Iris pigment epithelial cell (primary cell): ENCODE measurements at places on chromosomes 7 and 10.

- no peak for DNase-seq
Measured at GRCh38 chr7:27895551-27895950, 155.6 kb downstream of the TAX1BP1 start.

GRCh38 chr10:114925587-114926586 is 12.1 kb upstream of the TRUB1 start:
- peak; percentile 52 for DNase-seq

DNA sequence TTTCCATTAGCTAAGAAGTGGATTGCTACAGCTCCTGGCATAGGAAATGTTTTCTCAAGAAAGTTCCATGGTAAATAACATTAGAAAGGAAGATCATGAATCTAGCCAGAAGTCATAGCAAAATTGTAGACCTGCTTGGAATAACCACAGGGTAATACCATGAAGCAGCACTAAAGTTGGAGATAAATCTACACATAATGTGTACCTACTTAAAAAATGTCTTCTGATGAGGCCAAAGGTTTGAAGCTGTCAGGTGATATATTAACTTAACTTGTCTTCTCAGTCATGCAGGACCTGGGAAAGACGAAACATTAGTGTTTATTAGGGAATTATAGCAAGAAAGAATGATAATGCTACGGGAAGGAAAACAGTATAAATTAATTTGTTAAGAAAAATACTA is 6.3 kb downstream of the CISD1 start:
- DNase-seq, result no peak

DNA sequence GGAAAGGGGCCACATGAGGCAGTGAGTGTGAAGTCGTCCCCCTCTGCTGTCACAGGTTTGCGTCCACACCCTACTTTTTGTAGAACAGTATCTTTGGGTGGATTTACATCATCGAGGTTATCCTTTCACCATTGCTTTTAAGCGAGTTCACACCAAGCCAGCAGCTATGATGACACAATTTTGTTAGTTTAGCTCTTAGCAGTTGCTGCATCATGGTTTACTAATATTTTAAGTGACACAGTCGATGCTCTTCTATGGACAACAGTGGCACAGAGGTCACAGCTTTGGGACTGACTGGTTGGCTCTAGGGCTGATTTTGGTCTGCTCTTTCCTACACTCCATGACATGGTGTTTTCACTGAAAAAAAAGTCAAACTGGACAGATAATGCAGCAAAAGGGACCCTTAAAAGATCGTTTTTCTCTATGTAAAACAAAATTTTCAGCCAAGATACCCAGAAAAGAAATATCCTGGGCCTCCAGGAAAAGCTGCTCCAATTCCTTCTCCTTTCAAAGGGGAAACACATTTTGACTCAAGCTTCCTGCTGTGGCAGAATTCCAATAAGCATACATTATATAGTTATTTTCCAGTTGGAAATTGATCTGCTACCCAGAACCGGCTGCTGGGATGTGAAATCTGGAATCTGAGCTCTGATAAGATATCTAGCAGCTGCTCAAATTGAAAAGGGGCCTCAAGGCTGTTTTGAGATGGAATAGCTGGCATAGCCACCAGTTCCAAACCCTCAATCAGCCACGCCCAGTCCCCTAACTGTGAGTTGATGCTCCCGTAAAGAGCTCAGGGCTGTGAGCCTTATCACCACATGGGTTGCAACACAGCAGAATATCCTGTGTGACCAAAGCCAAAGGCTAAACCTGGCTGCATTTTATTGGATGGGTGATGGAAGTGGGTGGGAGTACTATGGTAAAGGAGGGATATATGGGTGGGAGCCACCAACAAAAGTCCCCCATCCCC is 114.2 kb downstream of the SMURF1 start:
- DNase-seq, result no peak

DNA sequence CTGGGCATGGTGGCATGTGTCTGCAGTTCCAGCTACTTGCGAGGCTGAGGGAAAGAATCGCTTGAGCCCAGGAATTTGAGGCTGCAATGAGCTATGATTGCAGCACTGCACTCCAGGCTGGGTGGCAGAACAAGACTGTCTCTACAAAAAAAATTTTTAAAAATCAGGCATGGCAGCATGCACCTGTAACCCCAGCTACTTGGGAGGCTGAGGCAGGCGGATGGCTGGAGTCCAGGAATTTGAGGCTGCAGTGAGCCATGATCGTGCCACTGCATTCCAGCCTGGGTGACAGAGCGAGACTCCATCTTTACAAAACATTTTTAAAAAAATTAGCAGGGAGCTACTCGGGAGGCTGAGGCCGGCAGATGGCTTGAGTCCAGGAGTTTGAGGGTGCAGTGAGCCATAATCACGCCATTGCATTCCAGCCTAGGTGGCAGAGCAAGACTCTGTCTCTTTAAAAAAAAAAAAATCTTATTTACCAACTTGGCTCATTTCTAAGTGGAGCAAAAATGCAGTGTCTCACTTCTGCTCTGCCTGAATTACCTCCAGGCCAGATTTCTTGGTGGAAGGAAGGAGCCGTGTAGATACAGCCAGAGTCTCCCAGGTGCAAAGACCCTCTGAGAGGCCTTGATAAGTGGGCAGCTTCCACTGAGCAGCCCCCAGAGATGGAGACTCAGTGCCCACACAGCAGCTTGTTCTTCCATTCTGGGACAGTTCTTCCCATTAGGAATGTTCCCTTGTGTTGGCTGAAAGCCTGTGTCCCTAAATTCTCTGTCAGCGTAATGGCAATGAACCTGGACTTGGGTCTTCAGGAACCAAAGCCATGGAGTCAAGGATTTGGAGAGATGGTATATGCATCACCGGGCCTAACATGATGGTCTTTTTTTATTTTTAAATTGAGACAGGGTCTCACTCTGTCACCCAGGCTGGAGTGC is 30.0 kb downstream of the GTF2IRD1 start:
- peak; percentile 61 for DNase-seq

DNA sequence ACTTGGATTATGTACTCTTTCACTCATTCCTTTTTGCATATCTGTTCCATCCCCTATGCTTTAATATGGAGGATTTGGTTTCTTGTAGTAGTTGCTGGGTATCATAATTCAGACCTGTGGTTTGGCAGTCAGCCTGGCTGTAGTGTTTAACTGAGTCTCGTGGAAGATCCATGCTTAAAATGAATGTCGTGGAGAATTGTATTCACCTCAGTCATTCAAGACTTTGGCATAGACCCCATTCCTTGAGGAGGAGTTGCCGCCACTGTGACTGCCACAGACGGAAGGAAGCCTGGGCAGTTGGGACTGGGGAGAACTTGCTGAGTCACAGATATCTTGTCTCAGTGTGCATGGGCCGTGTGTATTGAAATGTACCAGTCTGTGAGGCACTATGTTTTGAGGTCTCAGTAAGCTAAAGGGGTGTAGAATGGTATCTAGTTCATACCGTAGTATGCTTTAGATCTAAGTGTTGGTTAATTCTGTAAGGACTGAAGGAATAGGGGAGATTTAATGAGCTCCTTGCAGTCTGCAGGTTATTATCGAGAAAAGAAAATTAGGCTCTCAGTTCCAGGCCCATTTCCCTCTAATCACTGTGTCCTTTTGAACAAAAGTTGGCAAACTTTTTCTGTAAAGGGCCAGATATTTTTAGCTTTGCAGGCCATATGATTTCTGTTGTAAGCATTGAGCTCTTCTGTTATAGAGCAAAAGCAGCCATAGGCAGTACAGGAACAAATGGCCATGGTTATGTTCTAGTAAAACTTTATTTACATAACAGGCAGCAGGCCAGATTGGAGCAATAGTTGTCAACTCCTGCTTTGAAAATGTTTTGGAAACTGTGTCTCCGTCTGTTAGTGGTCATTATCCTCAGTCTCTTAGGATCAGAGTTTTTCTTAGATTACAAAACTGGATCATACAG is 76.8 kb downstream of the TPST1 start:
- peak; percentile 97 for DNase-seq

- DNase-seq, result no peak
Measured at GRCh38 chr7:86818903-86819302, 175.2 kb downstream of the GRM3 start.

- DNase-seq, result no peak
Measured at GRCh38 chr7:55507743-55508142, 64.6 kb downstream of the VOPP1 start.

GRCh38 chr10:30774261-30774660 is 144.7 kb upstream of the LYZL2 start:
- no peak for DNase-seq

- DNase-seq, result no peak
Measured at GRCh38 chr7:28747854-28748253, 210.3 kb downstream of the TRIL start.

- peak; percentile 66 for DNase-seq
Measured at GRCh38 chr7:116692401-116693308, 20.7 kb downstream of the MET start.

GRCh38 chr7:1979591-1980560 is 252.9 kb downstream of the MAD1L1 start:
- DNase-seq, result no peak

GRCh38 chr7:115435178-115435577 is 513.3 kb downstream of the MDFIC start:
- no peak for DNase-seq

DNA sequence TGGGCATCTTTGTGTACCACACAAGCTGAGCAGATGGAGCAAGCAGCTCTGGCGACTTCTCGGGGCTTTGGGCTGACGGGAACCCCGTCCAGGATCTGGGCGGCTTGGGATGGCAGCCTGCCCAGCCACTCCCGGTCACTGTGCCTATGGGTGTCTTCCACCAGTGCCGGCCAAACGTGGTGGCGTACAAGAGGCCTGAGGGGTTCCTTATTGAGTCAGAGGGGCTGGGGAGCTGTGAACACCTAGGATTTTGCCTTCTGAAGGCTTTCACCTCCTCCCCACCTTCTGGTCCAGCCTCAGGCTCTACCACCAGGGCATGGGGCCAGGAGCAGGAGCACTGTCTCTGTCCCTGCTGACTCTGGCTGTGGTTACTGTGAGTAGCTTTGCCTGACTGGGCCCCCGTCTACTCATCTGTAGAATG is 71.8 kb upstream of the PPIF start:
- DNase-seq, result no peak

DNA sequence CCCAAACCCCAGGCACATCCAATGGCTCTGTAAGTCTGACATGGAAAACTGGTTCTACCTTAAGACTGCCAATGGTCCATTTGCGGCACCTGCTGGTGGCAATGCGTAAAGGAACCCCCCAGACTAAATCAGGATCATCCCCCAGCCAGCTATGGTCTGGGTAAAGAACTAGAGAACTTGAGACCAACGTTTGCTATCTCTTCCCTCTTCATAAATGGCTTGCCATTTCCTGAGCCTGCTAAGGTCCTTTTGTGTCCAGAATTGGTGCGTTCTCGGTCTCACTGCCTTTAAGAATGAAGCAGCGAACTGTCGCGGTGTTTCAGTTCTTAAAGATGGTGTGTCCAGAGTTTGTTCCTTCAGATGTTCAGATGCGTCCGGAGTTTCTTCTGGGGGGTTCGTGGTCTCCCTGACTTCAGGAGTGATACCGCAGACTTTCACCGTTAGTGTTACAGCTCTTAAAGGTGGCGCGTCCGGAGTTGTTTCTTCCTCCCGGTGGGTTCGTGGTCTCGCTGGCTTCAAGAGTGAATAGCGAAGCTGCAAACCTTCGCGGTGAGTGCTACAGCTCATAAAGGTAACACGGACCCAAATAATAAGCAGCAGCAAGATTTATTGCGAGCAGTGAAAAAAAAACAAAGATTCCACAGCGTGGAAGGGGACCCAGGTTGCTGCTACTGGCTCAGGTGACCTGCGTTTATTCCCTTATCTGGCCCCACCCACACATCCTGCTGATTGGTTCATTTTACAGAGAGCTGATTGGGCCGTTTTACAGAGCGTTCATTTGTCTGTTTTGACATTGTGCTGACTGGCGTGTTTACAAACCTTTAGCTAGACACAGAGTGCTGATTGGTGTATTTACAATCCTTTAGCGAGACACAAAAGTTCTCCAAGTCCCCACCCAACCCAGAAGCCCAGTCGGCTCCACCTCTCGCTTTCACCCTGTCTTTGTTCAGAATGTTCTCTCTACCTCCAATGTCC is 95.4 kb downstream of the ELMO1 start:
- DNase-seq, result no peak

- DNase-seq, result no peak
Measured at GRCh38 chr10:71635251-71635866, 84.2 kb downstream of the C10orf105 start.

DNA sequence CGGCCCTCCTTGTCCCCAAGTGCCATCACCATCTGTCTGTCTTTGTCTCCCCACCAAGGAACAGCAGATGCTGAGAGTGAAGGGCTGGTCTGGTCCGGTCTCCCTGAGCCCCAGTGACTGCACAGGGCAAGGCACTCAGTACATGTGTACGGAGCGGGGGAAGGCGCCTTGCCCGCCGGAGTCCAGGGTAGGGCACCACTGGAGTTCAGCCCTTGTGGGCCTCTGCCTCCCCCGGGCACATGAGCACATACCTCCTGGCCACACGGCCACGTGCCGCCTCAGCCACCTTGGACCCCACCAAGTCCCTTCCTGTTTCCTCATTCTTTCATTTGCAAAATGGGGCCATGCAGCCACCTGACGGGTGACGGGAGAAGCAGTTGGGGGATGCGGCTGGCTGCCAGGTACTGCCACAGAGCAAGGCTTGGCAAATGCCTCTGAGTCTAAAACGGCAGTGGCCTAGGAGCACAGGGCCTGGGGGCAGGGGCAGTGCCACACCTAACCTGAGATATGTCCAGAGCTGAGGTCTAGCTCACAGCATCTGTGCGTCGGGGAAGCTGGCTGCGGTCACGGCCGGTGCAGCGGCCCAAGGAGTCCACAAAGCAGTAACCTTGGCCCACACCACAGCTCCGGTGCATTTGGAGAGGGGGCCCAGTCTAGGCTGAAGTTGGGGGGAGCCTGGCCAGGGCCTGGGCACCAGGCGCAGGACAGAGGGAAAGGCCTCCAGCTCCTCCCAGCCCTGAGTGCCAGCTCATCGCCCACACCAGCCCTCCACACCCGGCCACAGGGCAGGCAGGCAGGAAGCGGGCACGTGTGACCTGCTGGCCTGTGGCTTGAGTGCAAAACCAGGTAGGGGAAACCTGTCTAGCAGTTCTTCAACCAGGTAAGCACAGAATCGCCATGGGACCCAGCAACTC is 5.2 kb downstream of the ADAP1 start:
- no peak for DNase-seq

DNA sequence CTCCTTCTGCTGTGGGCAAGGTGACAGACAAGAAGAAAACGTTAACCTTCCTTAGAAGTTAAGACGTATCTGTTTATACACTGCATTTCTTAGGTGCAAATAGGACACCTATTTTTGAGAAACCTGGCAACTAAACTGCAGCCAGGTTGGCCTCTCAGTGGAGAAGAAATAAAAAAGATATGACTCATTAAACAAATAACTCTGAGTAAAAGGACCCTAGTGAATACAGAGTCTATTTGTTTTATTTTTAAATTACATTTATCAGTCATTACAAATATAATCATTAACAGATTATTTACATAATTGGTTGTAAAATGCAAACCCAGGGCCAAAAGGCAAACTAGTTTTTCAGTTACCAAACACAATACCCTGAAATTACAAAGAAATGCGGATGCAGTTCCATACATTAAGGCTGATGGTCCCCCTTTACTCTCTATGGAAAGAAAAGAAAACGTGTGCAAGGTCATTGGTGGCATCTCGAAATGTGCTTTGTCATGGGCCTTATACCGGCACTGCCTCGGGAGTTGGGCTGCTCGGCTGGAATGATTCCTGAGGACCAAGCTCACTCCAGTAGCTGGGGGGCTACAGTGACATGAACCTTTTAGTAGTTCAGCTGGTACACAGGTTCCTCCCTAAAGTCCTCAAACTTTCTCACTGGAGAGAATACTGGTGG is 38.4 kb downstream of the ADRB1 start:
- DNase-seq, result no peak
